ENCODE measurements at places on chromosomes 7 and 10.

DNA sequence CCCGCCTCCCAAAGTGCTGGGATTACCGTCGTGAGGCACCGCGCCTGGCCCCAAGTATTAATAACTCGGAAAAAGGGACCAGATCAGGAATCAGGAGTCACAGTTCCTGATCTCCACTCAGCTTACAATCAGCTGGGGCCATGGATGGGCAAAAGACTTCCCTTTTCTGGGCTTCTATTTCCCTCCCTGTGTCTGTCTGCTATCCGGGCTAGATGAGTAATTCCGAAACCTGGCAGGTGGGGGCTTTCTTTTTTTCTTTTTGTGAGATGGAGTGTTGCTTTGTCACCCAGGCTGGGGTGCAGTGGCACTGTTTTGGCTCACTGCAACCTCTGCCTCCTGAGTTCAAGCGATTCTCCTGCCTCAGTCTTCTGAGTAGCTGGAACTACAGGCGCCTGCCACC is 11.6 kb downstream of the RPS24 start:
- DNase-seq: no peak

DNA sequence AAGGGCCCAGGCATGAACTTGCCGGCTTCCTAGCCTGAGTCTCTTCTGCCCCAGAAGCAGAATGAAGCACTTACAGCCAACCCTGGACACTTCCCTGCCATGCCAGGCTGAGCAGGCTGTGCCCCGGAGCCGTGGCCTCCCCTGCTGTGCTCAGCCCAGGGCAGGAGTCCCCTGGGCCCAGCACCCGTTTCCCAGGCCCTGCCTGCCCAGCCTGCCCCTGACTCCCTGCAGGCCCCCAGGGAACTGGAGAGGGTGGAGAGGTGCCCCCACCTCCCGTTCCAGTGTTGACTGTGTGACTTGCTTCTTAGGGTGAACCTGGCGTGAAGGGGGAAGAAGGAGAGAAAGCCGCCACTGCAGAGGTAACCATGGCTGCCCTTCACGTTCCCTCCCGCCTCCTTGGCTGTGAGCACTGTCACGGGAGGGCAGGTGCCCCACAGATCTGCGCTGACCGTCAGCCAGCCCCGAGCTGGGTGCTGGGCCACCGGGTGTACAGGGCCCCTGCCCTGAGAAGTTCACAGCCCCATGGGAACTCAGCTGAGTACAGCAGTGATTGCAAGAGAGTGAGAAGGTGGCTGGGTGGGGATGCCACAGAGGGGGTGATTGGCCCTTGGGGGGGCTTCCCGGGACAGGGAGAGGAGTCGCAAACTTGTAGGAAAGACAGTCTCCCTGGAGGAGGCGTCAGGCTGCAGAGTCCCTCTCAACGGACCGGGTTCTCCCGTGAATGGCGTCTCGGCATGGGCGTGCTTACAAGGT is 75.9 kb downstream of the MYL10 start:
- no peak for DNase-seq

DNA sequence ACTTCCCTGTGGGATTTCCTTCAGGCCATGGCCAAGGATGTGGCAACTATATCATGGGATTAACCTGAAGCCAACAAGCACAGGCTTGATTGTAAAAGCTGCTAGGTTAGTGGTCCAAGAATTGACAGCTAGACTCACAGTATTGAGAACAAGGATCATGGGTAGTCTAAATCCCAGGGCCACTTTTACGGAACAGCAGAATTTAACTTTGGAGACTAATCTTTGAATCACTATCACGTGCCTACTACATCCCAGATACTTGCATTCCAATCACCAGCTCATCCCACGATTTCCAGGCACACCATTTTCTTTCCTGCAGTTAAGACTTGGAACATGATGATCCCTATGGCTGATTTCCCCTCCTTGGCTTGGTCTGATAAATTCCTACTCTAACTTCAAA is 65.6 kb upstream of the ADO start:
- DNase-seq: no peak

- DNase-seq: no peak
Observed at GRCh38 chr10:103706047-103706446, 149.3 kb downstream of the SH3PXD2A start.

- DNase-seq: no peak
Observed at GRCh38 chr10:29546773-29547313, 87.9 kb downstream of the SVIL start.

GRCh38 chr10:49213211-49213610 is 25.0 kb upstream of the TMEM273 start:
- DNase-seq: no peak

GRCh38 chr7:47327346-47327697 is 254.6 kb downstream of the TNS3 start:
- DNase-seq: no peak

Measured in HTR-8/SVneo (cell line).